ENCODE measurements at places on chromosomes 3 and 15.

- no peak for DNase-seq
Measured at GRCh38 chr3:166243511-166243910, 406.3 kb upstream of the BCHE start.

GRCh38 chr15:28892789-28893610 lies 7.2 kb downstream of the APBA2 start:
- DNase-seq: no peak

DNA sequence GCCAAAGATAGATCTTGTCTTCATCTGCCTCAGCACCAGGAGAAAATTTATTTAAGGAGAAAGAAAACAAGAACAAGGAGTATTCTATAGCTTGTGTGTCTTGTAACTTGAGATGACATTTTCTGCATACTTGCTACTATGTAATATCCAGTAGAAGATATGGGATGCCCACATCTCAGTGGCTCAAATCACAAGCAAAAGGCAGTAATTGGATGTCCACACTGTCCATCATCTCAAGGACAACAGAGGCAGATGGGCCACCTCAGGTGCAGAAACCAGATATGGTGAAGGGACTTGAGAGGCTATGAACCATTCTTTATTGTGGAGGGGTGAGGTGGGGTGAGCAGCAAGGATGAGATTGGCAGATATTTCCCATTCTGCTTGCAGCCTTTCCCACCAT lies 309.0 kb downstream of the GBE1 start:
- DNase-seq: no peak

GRCh38 chr3:122665881-122666280 lies 14.8 kb upstream of the PARP14 start:
- no peak for DNase-seq

DNA sequence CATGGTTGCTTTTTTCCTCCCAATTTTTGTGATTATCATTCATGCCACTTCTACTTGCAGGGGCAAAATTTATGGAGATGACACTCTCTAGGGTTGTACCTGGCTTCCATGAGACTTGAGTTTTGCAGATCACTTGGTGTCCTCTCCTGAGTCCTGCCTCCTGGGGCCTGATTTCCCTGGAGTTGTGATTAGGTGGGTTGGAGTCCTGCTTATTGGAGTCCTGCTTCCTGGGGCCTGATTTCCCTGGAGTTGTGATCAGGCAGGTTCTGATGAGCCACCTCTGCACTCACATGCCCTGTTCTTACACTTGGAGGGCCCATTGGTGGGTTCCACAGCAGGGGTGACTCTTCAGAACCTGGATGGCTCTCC lies 102.0 kb downstream of the PDCD6IP start:
- no peak for DNase-seq

DNA sequence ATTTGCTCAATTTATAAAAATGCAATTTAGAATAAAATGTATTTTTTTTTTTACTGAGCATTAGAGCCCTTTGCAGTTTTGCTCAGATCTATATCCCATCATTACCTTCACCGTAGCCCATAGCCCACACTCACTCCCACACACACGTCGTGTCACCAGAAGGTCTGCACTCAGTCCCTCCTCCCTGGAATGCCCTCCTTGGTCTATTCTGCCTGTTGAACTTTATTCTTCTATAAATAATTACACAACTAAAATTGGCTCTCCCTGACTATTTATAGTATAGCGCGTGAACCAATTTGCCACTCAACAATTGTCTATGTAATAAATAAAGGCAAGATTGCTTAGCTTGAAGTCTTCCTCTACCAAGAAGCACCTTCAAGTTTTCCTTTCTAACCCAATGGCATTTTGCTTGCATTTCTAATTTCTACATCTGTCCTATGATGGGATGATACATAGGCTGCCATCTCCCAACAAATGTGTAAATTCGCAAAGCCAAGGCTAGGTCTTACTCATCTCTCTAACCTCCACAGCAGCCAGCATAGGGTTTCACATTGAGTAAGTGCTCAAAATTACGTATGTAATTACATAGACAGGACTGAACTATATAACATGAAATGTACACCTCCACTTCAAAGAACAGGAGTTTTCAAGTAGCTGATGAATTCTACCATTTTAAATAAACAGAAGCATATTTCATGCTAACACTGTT lies 172.0 kb upstream of the HES1 start:
- DNase-seq: peak; percentile 70

- DNase-seq: no peak
Measured at GRCh38 chr3:72636969-72637597, 211.2 kb downstream of the SHQ1 start.

DNA sequence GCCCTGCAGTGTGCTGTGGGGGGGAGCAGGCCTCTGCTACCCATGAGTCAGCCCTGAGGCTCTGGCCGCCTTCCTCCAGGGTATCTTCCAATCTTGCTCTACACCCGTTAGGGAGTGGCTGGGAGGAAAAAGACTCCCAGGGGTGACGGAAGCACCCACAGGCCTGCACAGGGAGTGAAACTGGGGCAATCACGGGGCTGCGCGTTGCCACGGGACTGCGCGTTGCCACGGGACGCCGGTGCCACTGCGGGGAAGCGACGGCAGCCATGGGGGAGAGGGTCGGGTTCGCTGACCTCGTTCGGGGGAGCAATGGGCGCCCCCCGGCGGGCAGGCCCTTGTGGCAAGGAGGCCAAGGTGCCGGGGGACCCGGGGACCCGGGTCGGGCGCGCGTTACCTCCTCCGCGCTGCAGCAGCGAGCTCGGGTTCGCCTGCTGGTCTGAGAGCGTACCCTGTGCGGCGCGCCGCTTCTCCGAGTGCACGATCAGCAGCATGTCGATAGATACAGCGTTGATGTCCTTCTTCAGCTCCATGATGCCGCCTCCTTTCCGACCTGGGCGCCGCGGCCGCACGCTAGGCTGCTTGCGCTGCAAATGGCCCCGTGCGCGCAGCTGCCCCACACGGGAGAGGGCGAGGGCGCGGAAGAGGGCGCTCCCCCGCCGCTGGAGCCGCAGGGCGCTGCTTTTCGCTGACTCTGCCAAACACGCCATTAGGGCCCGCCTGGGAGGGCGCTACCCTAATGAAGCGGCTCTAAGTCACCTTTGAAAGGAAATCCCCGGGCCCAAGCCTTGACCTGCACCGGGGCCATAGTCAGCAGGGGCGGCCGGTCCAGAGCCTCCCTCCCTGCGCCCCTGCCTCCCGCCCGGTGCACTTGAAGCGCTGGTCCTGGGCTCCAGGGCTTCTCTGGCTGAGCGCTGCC lies at the start of gene KY:
TSS of gene KY (minus strand) at position 592 of the 916 bp plus-strand sequence. CDS start at position 530, 62 bp downstream.
- DNase-seq: no peak

- no peak for DNase-seq
Measured at GRCh38 chr15:86870846-86871245, 791.2 kb downstream of the AGBL1 start.

DNA sequence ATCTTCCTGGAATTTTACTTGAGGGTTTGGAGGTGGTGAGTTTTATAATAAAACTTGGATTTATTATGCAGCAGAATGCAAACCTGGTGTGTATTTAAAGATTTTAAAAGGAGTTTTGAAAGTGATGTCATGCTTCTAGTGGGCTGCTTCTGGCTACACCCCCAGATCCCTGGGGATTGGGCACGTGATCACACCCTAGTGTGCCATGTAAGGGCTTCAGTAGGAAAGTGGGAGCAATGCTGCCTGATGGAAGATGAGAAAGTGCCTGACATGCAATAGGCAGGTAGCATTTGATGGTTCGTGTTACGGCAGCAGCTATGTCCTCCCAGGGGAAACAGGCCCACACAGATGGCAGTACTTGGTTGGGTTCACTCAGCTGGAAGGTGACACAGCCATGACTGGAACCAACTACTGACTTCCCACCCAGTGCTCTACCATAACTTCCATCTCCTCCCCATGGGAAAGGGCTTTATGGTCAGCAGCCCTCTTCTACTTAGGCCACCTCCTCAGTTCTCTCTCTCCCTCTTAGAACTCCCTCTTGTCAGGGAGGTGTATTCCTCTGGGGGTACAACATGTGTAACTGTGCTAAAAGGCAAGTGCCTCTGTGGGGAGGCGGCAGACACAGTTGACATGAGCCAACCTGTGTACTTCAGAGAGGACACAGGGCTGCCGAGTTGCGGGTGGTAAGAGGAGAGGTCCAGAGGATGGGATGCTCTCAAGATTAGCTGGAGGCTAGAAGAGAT lies 5.6 kb downstream of the ITPKA start:
- DNase-seq: no peak

DNA sequence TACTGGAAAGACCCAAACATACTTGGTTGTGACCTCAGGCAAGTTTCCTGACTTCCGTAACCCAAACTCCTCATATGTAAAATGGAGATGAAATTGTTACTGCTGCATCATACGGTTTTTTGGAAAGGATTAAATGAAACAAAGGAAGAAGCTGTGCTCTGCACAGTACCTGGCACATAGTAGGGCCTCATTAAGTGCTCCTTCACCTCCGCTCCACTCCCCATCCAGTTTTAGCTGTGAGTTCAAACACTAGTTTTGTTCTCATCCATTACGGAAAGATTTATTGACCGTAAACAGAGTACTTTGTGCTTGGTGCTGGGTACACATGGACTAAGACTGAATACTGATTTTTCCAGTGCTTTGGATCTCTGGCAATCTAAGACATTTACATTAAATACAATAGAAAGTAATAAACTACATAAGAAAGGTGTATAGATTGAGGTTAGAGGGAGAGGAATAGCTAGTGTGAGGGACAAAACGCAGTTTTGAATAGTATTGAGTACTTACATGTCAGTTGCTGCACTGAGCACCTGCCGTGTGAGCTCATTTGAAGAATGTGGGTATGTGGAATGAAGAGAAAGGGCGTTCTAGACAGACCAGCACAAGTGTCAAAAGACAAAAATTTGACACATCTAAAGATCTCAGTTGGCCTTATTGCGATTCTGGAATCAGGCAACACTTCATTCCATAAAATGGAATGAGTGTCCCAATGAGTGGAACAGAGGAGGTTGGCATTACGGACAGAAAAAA lies 594 bp upstream of the ICE2 start:
- DNase-seq: peak; percentile 20

GRCh38 chr3:49877716-49878115 lies 8.0 kb upstream of the CAMKV start:
- no peak for DNase-seq

- no peak for DNase-seq
Measured at GRCh38 chr3:115626721-115627120, 3.4 kb downstream of the GAP43 start.

- DNase-seq: no peak
Measured at GRCh38 chr15:44033894-44034293, 161.2 kb downstream of the FRMD5 start.

DNA sequence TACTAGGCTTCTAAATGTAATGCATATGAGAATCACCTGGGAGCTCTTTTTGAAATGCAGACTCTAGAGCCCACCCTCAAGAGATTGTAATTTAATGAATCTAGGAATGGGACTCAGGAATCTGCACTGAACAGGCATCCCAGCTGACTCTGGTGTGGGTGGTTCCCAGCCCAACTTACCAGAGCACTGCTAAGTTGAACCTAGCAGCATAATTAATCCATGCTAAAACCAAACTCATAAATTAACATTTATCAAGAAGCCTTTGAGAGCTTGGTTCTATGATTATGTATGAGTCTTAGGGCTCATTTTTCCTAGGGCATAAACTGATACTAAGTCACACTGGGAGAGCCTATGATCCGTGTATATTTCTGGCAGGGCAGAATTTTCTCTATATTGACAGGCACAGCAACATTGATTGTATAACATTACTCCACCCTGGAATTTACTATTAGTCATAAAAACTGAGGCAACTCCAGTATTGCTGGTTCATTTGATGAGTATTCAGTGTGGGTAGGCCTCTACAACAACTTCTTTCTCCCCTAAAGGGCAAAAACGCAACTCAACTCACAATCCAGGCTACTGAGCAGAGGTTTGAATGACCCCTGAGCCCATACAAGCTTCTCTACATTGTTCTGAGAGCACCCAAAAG lies 10.7 kb upstream of the CSTA start:
- DNase-seq: no peak

DNA sequence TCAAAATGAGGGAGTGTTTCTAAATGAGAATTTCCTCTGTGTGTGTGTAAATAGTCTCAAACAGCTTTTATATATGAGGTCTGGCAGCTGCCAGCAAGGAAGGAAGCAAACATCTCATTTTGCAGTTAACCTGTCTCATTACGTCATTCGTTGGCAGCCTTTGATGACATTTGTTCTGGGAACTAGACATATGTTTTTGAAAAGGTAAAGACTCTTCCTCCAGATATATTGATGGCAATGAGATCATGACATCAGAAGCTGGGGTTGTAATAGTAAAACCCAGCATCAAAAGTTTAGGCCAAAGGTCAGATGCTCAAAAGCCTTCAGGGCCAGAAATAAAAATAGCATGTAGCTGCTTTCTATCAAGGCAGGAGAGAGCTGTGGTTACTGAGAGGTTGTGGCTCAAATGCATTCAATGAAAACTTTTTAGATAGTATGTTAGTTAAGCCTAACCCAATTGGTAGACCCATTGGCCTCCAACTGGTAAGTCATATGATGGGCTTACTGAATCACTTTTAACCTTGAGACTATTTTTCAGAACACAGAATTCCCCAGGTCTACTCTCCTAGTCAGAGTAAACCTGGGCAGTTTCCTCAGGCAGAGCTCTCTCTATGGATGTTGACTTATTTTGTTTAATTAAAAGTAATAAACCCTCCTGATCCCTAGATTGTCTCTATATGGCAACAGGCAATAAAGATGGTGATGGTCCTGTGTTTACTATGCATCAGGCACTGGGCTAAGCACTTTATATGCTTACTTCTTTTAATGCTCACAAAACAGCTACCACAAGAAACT lies 386.5 kb upstream of the CFAP20DC start:
- DNase-seq: no peak
